SK-N-SH (cell line): ENCODE measurements at places on chromosomes 16 and 17. TPM values are rescaled to one million over a fixed set of nuclear protein-coding genes. Genes with fewer than 3 reads are reported as not detected.
A peak's percentile ranks its signal among the peaks of the same experiment; 100 is the strongest.

DNA sequence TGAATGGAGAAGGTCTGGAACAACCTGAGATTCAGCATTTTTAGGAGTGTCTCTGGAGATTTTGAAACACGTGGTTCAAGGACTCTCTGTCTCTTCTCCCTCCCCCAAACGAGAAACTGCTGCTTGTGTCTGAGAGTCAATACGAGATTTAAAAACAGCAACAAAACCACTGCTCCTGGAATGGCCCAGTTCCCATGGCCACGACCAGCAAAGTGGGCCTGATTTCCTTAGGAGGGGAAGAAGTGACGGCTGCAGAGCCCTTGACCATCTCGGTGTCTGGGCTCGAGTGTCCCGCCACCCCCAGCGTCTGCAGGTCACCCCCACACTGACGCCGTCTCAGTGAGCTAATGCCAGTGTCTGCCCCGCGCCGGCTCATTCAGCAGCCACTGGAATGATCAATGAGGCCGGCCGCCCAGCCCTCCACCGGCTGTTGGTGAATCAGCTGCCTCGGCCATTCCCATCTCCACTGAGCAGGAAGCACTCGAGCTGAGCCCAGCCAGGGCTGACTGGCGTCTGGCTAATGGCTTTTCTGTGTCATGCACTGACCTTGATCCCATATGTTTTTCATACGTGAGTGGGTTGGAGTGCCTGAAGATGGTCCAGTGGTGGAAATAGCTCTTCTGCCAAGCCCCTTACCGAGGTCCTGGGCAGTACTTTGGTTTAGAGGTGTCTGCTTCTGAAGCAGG is 151.8 kb downstream of the PITPNC1 start:
- peak overlapping the region; percentile 48 for H3K4me3 ChIP-seq
- H3K4me1 ChIP-seq = peaks cover 6% of the 10 kb centered on the region; the same call in 1 of the 2 replicates
- DNase-seq = peak; percentile 94
- H3K27me3 ChIP-seq = no peaks in the 10 kb centered on the region
- no peaks in the 10 kb centered on the region for H3K36me3 ChIP-seq

DNA sequence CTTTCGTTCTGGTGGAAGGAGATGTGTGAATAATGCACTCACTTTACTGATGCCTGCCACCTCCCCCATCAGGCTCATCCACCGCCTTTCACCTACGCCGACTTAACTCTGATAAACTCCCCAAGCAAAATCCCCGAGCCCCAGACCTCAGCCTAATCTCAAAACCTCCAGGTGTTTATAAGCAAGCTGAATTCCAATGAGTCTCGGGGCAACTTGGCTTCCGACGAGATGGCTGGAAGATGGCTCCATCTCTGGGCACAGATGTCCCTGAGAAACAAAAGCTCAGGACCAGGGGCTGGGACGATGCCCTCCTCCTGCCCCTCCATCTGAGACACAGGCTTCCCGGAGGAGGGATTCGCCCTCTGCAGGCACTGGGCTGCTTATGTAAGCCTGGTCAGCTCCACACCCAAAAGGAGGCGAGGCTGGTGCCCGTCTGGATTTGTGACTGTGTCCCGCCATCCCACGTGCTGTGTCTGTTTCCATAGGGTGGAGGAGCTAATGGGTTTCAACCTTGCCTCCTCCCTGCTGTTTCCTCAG is 386.4 kb upstream of the TNRC6C start:
- peaks cover 41% of the 10 kb centered on the region for H3K27me3 ChIP-seq
- no peaks in the 10 kb centered on the region for H3K36me3 ChIP-seq
- H3K4me3 ChIP-seq = no peak overlapping the region
- no peak overlapping the region for H3K27ac ChIP-seq
- H3K4me1 ChIP-seq = no peaks in the 10 kb centered on the region
- no peak for DNase-seq

Gene HOXB9
- polyA plus RNA-seq = not detected in 2 replicates

Gene NT5C
- polyA plus RNA-seq = 111 and 114 TPM in 2 replicates

Gene DPEP3
- polyA plus RNA-seq = not detected in 2 replicates

Gene TMEM238L
- not detected in 2 replicates for polyA plus RNA-seq
